ENCODE measurements at places on chromosomes 4 and X.
A peak's percentile ranks its signal among the peaks of the same experiment; 100 is the strongest.

DNA sequence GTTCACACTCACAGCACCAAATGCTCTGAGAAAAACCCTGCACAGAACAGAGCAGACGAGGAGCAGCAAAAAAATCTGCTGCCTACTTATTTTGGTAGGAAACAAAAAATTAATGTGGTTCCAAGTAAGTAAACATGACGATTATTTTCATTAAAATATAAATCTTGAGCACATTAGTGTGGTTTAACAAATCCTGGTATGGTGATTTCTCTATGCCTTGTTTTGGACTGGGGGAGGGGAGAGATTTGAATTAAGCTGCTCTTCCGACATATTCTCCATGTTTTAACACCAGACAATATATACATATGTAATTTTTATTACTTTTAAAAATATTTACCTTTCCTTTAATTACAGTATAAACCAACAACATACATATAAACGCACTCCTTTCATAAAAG, 1.8 kb downstream of the CAMK2D start:
- DNase-seq, result no peak

GRCh38 chr4:157004279-157005161, 32.9 kb upstream of the PDGFC start:
- no peak for DNase-seq

DNA sequence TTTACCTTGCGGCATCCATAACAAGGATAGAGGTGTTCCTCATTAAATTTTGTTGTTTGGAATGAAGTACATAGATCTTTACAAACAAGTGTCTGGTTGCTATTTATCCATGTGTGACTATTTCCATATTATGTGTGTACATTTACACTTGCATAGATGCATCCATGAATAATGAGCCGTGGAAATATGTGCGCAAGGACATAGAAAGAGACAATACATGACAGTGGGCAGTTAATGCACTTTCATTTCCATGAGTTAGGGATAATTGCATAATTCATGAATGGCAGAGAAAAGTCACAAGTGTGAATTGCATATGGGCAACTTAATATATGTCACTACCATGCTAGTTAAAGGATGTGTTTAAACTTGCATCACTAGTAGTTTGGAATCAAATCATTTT, 338.2 kb upstream of the PITX2 start:
- no peak for DNase-seq

DNA sequence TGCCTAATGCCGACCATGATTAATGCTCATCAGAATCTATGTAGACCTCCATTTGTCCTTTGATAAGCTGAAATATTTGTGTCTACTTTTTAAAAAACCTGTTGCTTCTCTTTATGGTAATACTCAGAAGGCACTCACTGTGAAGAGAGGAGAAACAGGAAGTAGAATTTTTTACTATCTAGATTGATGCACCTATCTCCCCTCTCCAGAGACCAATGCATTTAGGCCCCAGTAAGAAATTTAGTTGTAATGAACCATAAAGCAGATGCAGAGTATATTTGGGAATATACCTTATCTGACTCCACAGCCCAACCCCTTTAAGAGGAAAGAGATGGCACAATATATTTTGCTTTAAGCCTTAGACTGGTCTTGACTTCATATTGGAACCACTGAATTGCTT, 11.1 kb downstream of the TBL1X start:
- no peak for DNase-seq

DNA sequence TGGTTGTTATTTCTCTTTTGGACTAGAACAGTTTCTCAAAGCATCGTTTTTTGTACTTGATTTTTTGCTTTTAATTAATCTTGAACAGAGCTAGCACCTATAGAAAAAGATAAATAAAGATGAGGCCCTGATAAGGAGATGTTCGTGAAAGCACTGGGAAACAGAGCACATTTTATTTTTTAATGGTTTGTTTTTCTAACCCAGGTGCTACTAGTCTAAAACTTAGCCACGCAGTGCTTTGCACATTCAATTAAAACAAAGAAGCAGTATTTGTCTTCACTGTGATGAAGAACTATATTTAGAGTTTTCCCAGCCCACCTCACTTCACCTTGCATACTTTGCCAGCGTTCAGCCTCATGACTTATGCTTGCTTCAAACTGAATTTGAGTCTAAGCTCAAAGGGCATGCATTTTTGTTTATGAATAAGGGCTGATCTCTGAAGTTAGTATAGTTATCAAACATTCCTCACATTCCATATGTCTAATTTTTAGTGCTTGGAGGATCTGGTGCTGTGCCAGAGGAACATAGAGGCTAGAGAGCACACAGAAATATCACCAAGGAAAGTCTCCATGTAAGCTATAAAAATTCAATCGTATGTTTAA, 76.7 kb downstream of the WWC2 start:
- no peak for DNase-seq

- no peak for DNase-seq
These were observed 365.5 kb downstream of the RAB28 start for GRCh38 chr4:13118633-13119032.

DNA sequence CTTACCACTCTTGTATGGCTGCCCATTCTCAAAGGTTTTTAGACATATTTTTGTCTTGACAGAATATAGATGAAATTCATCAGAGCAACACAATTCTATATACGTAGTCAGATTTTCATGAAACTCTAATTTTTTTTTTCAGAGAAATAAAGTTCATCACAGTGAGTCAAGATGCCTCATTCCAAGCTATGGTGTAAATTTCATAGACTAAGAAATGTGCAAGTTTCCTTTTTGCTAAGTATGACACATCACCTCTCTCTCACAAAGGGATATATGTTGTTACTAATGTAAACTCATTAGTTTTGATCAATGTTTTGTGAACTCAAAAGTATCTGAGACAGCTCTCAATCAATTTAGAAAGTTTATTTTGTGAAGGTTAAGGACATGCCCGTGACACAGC, 60.4 kb upstream of the ATXN3L start:
- DNase-seq, result no peak

DNA sequence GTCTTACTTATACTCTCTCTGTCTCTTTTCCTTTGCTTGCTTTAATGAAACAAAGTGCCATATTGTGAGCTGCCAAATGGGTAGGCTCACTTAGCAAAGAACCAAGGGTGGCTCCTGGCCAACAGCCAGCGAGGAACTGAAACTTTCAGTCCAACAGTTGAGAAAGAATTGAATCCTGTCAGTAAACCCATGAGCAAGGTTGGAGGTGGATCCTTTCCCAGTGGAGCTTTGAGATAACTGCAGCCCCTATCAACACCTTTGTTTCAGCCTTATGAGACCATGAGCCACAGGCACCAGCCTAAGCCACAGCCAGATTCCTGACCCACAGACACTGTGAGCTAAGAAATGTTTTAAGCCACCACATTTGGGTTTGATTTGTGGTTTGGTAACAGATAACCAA, 362.2 kb downstream of the PDGFC start:
- no peak for DNase-seq

DNA sequence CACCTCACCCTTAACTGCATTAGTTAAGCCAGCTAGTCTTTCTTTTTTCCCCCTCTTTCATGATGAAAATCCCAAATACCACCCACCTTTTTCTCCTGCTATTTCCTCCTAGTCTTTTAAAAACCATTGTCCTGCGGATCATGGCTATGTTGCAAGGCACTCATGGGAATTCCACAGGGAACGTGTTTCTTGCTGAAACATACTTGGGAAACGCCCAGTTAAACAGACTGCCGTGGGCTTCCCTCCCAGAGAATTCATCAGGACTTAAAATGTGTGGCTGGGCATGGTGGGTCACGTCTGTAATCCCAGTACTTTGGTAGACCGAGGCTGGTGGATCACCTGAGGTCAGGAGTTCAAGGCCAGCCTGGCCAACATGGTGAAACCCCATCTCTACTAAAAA, 32.2 kb downstream of the XG start:
- DNase-seq, result no peak

DNA sequence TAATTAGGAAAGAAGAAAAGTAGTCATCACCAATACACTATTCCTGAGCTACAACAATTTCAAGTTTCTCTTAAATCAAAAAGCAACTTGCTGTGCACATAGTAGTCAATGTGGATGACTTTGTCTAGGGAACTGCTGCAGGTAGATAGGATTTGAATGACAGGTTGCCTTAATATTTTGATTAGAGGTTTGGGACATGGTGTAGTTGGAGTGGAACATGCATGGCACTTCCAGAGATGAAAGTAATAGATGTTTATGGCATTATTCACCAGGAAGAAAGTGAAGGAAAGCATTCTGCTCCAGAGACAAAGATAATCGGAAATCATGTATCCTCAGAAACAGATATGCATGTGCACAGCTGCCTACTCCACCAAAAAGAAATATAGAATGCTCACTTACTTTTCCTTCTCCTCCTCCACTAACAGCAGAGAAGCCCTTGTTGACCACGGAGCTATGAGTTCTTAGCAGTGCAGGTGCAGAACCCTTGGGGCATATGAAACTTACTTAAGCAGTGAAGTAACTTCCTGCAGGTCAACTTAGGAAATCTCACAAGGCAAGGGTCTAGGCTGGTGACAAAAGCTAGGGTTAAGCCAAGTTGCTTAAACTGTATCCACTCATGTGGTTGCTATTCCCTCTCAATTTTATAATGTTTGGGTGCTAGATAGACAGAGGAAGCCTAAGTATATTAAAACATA, 390.8 kb downstream of the HNRNPD start:
- no peak for DNase-seq

DNA sequence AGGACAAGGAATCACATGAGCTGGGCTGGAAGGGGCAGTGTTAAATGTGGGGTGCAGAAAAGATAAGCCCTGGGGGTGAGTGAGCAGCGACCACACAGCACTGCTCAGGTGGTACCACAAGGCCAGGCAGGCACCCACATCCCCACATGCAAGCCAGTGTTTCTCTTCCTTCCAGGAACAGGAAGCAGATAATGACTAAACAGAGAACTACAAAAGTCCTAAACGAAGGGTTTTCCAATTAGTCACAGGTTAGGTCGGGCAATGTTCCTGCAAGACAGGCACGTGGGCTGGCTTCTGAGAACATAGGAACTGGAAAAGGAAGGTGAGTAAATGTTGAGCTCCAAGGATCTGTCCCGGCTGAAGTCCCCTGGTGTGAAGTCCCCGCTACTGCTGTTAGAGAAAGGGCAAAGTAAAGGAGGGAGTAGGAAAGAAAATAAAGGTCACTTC, 19.5 kb downstream of the RELL1 start:
- no peak for DNase-seq

- no peak for DNase-seq
These were observed 364.2 kb downstream of the ADAM29 start for GRCh38 chr4:175282407-175282806.

- no peak for DNase-seq
These were observed 224.1 kb downstream of the NLGN4X start for GRCh38 chrX:6004529-6004928.

DNA sequence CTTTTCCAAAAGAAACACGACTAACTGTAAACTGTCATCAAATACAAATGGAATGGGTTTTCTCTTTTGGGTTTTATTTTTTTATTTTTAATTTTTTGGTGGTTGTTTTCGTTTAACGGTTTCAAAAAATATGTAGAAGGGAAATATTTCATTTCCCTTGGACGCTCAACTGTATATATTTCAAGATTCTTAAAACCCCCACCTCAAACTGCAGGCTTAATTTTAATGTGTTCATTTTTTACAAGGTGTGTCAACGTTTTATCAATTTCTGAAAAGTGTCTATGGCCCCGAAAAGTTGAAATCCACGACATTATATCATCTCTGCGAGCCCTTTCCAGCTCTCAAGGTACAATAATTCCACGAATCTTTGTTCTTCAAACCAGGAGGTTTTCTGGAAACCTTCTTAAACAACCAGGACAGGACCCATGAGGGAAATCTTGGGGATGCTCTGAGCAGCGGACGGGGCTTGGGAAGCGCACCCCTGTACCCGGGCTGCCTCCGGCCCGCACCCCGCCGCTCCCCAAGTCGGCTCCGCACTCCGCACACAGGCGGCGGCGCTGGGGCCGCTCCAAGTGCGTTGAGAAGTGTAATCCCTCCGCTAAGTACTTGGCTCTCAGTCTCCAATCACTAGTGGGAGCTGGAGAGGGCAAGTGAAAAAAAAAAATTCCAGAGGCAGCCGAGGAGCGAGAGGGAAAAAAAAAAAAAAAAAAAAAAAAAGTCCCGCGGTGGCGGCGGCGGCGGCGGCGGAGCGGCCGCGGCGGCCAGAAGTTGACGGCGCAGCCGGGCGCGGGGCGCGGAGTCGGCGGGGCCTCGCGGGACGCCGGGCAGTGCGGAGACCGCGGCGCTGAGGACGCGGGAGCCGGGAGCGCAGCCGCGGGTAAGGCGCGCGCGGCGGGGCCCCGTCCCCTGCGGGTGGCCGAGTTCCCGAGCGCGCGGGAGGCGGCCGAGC, at the start of gene BMPR1B:
TSS of gene BMPR1B (plus strand) at position 764 of the 949 bp plus-strand sequence. CDS start 346,470 bp downstream, outside the sequence.
- no peak for DNase-seq

- no peak for DNase-seq
These were observed 37.9 kb upstream of the NAP1L5 start for GRCh38 chr4:88735564-88735963.

- no peak for DNase-seq
These were observed 181.0 kb downstream of the SHROOM3 start for GRCh38 chr4:76615999-76616398.

DNA sequence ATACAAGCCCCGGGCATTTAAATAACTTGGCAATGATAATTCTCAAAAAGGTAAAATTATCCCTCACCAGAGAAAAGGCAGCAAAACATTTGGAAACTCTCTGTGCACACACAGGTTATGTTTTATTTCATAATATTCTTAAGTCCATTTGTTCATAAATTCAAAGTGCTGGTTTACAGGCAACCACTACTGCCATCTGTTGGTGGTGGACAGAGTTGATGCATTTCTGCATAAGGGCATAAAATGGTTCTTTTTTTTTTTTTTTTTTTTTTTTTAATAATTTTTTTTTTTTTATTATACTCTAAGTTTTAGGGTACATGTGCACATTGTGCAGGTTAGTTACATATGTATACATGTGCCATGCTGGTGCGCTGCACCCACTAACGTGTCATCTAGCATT, 31.5 kb upstream of the IL21 start:
- DNase-seq, result peak; percentile 12

DNA sequence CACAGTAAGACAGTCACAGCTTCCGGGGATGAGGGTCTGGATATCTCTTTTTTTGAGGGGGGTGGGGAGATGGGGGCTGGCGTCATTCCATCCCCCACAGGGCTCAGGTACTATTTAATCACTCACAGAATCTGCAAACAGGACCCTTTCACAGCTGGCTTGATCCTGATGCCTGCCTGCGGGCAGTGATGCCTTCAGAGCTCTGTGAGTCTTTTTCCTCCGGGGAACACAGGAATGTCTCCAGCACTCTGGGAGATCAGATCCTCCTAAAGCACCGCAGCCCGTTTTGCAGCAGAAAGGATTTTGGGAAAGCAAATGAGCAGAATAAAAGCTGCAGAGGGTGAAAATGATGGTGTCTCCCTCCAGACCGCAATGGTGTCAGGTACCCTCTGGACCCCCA, 13.2 kb upstream of the SHOX start:
- DNase-seq, result no peak

DNA sequence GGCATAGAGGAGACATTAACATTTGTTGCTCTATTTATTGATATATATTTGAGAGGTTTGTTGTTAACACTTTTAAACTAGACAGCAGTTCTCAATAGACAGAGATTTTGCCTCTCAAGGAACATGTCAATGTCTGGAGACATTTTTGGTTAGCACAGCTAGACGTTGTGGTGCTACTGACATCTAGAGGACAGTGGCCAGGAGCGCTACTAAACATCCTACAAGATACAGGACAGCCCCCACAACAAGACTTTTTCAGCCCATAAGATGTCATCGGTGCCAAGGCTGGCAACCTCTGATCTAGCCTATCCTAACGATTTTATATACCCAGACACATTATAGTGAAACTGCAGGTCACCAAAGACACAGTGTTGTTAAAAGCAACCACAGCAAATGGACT, 18.4 kb upstream of the CTSO start:
- DNase-seq, result no peak
